Activated CD4-positive, alpha-beta T cell treated with anti-CD3 and anti-CD28 coated beads for 24 hours (primary cell): ENCODE measurements at places on chromosomes 6 and 20.

DNA sequence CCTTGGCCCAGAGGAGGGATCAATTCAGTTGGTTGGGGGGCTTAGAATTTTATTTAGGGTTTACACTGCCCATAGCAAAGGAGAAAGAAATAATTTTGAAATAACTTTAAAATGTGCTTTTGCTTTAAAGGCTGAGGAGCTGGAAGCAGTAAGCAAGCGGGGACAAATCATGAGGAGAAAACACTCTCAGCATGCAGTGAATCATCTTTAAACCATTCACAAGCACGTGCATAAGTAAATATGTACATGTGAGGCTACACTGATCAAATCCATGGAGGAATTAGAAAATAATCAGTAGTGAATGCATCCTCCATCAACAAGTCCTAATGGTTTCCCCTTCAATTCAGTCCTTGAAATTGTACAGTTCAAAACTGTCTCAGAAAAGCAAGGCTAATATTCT lies 181.0 kb downstream of the MTFR2 start:
- DNase-seq = no peak

DNA sequence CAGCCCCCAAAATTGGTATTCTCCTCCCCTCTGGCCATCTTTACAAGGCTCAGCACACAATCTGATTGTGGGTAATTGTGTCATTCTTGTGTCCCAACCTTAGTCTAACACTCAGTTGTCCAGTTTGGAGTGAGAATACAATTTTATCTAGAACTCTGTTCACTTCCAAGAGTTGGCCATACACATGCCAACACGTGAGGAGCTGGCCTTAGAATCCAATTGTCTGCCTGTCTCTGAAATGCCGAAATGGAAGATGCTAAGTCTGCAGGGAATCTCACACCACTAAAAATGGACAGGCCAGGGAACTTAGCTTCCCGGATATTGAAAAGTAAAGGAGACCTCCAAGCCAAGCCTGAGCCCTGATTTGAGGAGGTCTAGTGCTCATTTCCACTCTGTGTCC lies 12.3 kb downstream of the FOXA2 start:
- no peak for DNase-seq

- DNase-seq = no peak
These were observed 108.6 kb downstream of the ATP9A start for GRCh38 chr20:51659491-51660050.

DNA sequence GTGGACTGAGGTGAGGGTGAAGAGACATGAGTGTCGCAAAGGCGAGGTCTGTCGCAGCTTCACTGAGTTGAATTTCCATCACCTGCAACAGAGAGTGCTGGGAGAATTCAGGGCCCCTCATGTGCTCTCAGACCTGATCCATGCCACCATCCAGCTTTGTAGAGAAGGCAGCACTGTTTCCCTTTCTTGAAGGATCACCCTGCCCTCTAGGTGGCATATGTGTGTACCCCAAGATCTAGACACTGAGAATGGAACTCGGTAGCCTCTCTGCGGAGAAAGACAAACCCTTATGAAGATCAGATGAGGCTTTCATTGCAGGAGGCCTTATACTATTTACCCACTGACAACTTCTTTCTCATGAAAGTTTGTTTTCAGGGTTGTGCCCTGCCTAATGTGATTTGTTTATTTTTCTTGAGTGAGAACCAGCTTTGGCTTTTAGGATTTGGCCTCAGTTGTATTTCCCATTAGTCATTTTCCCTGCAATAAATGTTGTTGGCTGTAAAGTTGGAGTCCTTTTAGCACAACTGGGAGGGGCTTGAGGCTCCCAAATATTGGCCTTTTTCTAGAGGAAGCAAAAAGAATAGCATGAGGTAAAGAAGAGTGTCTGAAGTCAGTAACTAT lies 811.3 kb downstream of the DHX35 start:
- DNase-seq = no peak

DNA sequence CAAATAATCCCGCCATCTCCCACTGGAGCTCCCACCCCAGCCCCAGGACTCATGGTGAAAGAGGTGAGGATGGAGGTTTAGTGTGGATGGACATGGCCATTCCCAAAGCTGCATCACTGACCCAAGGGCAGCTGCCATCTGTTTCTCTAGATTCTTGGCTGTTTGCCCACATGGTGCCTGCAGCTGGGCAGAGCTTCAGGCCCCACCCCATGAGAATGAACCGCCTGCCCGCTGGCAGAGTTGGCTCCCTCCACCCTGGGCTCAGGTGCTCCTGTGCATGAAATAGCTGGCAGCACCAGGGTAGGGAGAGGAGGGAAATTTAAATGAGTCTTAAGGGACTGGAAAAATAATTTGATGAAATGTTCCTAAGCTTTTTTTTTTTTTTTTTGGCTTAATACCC lies 17.4 kb downstream of the SCML4 start:
- no peak for DNase-seq

- no peak for DNase-seq
These were observed 2.8 kb upstream of the TMEM30A start for GRCh38 chr6:75287424-75287823.

- DNase-seq = no peak
These were observed 53.0 kb upstream of the DTNBP1 start for GRCh38 chr6:15715851-15716250.

- DNase-seq = no peak
These were observed 30.6 kb downstream of the SNAP25 start for GRCh38 chr20:10249048-10249770.

DNA sequence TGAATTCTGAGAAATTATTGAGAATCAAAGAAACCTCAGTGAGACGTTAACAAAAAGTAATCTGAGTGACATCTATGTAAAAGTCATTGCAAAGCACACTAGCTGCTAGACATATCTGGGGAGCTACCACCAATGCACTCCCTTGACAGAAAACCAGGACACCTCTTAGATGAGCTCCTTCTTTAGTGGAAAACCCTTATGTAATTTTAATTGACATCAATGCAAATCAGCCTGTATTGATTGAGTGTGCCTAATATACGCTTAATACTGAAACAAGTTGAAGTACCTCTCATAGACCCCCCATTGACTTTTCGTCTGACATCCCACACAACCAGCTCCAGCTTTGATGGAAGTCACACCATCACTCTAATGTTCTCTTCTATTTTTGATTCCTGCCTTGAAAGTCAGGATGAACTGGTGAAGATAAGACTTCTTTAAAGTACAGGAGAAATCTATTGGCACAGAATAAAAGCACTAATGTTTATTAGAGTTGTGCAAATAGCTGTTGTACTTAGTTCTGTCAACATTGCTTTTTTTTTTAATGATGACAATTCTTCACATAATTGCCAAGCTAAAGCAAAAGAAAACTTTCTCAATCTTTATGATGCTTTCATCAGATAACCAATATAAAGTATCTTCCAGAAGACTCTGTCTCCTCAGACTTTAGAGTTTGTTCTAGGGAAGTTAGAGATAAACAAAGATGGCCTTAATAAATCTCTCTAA lies 98.0 kb upstream of the FAM8A1 start:
- no peak for DNase-seq

- DNase-seq = no peak
These were observed 73.1 kb downstream of the PHACTR2 start for GRCh38 chr6:143750877-143751276.

DNA sequence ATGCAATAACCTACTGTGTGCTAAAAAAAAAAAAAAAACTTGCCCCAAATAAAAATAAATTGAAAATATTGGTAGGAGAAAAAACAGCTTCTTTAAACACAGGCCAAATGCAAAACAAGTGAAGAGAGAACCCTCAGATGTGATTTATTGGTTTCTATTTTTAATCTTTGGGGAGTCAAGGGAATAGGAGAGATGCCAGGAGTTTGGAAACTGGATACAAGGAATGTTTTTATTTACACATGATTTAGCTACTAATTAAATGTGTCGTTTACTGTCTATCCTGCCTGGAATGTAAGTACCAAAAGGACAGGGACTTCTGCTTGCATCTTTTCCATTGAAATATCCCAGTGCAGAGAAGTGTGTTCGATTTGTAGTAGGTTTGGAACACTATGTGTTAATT lies 810.7 kb downstream of the MAFB start:
- no peak for DNase-seq

GRCh38 chr6:28517964-28518363 lies 2.4 kb upstream of the GPX6 start:
- DNase-seq = no peak

GRCh38 chr6:142013875-142014495 lies 118.7 kb upstream of the GJE1 start:
- no peak for DNase-seq

DNA sequence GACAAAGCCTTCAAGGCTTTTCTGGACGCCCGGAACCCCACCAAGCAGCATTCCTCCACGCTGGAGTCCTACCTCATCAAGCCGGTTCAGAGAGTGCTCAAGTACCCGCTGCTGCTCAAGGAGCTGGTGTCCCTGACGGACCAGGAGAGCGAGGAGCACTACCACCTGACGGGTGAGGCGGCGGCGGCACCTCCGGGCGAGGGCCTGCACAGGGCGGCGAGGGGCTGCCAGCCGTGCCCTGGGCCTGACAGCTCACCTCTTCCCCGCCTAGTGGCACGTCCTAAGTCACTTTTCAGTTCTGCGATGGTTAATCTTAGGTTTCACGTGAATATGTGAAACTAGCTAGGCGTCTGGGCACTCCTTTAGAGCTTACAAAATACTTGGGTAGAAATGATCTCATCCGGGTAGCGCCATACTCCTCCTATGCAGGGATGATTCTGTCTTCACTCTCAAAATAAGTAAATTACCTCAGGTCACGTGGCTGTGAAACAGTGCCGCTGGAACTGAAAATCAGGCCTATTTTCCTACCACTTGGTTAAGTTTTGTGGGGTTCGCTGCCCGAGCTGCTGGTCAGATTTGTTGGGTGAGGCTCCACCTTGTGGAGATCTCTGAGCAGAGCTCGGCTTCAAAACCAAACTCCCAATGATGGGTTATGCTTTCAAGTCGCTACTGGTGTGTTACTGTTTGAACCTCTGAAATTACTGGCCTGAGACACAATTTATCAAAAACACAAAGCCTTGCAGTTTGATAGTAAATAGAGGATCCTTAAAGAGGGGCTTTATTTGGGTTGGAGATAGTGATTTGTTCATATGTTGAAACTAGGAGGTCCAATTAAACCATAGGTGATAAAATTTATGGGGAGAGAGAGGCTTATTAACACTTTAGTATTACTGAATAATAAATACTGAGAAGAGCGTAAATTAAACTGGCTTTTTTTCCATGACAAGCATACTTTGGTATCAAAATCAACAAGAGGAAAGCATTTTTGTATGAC lies 15.5 kb upstream of the CLDN20 start:
- no peak for DNase-seq

GRCh38 chr6:114577109-114577508 lies 234.3 kb upstream of the HS3ST5 start:
- no peak for DNase-seq

DNA sequence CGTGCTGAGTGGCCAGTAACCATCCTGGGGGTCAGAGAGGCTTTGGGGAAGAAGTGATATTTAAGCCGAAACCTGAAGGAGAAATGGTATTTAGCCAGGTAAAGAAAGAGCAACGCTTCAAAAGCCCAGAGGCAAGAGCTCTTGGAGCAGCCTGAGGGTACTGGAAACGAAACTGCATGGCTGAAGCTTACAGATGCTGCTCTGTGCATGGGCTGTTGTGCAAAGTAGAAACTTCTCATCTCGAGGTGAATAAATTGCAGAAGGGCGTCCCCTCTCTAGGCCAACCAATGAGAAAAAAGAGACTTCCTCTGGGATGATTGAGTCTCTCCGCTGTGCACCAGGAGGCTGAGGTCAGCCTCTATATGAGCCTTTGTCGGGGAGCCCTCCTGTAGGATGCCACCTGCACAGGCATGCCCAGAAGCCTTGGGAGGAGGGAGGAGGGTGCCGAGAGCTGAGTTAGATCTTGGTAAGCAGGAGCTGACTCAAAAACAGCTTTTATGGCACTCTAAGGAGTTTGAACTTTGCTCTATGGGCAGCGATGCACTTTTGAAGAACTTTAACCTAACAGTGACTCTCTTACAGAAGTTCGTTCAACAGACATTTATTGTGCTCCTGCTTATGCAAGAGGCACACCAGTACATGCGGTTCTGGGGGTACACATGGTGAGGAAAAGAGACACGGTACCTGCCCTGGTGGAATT lies 61.6 kb upstream of the EDN1 start:
- no peak for DNase-seq

GRCh38 chr6:80214436-80215022 lies 108.1 kb downstream of the BCKDHB start:
- peak; percentile 4 for DNase-seq

GRCh38 chr6:29489286-29489685 lies 1.5 kb upstream of the MAS1L start:
- DNase-seq = no peak

GRCh38 chr6:128763599-128764300 lies 119.2 kb upstream of the LAMA2 start:
- no peak for DNase-seq

- DNase-seq = no peak
These were observed 63.5 kb upstream of the ASCC3 start for GRCh38 chr6:100944644-100945043.

DNA sequence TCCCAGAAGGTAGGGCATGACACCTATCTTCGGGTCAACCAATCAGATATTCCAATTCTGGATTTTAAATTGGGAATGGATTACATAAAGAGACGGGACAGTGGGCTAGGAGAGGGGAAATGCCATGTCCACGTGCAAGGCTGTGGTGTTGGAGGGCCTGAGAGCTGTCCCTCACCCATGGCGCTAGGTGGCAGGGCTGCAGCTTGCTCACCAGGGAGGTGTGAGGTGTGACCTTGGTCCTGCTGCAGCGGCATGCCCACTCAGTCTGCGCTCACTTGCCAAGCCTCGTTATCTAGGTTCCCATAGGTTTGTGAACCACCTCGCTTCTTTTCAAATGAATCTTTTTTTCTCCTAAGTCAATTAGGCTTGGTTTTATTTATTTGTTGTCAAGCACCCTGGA lies 19.4 kb upstream of the CST3 start:
- DNase-seq = no peak

- no peak for DNase-seq
These were observed 8.8 kb upstream of the OSTM1 start for GRCh38 chr6:108083349-108083748.

DNA sequence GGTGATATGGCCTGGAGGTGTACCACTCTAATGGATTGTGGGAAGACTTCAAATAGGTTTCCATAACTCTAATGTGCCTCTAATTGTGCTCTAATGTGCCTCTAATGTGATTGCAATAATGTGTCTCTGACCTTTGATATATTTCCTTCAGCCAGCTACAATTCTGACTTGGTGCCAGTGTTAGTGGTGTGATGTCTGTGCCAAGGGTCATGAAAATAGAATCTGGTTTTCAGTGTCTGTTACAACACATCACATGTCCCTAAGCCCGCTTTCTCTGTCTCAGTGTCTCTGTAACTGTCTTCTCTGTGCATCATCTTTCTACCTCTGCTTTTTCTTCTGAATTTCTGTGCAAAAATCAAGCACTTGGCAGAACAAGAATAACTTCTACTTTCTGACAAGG lies 77.2 kb upstream of the ECI2 start:
- DNase-seq = no peak
